ENCODE measurements at places on chromosomes 6 and 20.

GRCh38 chr6:90098001-90098531, 198.6 kb downstream of the BACH2 start:
- peaks cover 12% of the 10 kb centered on the region for H3K4me1 ChIP-seq
- peak overlapping the region; percentile 5 for H3K27ac ChIP-seq
- peaks cover 11% of the 10 kb centered on the region for H3K27me3 ChIP-seq

DNA sequence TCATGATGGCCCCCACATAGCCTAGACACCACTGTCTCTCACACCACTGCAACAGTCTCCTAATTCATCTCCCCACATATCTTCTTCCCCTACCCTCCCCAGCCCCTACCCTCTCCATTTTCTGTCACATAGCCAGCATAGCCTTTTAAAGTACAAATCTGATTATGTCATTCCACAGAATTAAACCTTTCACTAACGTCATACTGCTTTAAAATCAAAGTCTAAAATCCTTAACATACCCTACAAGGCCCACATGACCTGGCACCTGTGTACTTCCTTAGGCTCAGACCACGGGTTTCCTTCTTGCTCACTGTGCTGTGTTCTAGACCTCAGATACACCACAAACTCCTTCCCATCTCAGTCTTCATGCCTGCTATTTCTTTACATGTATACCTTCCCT, 5.9 kb downstream of the OSTM1 start:
- no peak overlapping the region for H3K4me3 ChIP-seq
- peaks cover 9% of the 10 kb centered on the region for H3K4me1 ChIP-seq
- peaks cover 1% of the 10 kb centered on the region for H3K36me3 ChIP-seq

GRCh38 chr6:17276766-17277165, 4.4 kb upstream of the RBM24 start:
- no peak overlapping the region for H3K4me3 ChIP-seq
- no peak overlapping the region for H3K27ac ChIP-seq
- DNase-seq: no peak
- peaks cover 65% of the 10 kb centered on the region for H3K27me3 ChIP-seq

- no peaks in the 10 kb centered on the region for H3K4me1 ChIP-seq
- H3K36me3 ChIP-seq: no peaks in the 10 kb centered on the region
- no peak for DNase-seq
- no peak overlapping the region for H3K4me3 ChIP-seq
- H3K27me3 ChIP-seq: no peaks in the 10 kb centered on the region
These were observed 128.9 kb downstream of the FOXC1 start for GRCh38 chr6:1738558-1739081.
